K562 (cell line): ENCODE measurements at places on chromosomes 1 and 21.
A peak's percentile ranks its signal among the peaks of the same experiment; 100 is the strongest.

- no peak for DNase-seq
Measured at GRCh38 chr1:205610036-205610435, 21.8 kb downstream of the ELK4 start.

DNA sequence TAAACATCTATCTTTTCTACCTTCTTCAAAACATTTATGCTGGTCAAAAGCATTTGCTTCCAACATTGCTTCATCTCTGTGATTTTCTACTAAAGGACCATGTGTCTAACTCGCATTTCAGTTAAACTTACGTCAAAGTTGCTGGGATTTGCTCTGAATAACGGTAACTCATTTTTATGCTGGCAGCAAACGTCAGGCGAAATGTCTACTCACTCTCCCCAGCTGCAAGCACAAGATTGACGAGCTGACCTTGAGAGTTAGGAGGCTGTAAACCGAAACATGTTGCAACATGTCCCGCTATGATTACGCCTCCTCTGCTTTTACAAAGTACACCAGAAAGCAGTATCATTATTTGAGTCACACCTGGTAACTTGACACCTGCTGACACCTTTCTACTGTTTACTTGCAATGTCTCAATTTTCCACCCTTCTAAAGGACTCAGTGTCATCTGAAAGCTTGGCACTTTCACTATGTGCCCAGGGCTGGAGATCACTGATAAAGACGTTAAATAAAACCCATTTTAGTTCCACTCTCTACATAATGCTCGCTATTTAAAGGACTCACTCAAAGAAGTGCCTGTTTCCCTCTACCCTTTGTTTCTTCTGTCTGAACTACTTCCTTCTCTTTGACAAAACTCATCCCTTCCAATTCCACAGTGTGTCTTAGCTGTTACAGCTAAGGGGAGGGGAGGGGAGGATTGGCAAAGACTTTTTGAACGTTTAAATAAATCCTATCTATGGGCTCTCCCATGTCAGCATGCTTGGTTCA lies 111.9 kb downstream of the PTPN14 start:
- DNase-seq = no peak

DNA sequence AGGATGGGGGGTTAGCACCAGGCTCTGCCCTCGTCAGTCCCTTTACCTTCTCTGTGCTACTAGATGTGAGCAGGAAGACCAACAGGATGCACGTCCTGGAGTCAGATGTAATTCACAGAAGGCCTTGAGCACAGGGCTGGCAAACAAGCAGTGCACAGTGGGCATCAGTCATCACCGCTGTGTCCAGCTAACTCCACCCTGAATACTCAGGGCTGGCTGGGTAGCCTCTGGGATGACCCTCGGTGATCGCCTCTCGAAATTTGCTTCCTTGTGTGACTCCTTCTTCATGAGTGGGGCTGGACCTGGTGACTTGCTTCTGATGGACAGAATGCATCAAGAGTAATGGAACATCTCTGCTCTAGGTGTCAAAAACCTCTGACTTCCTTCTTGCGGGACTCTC lies 92.2 kb upstream of the TMPRSS2 start:
- DNase-seq = no peak

- DNase-seq = no peak
Measured at GRCh38 chr1:9594471-9595155, 5.9 kb downstream of the TMEM201 start.

GRCh38 chr1:227357171-227357926 lies 39.1 kb upstream of the CDC42BPA start:
- peak; percentile 90 for DNase-seq

GRCh38 chr1:145916745-145917144 lies 1.8 kb downstream of the PEX11B start:
- DNase-seq = peak; percentile 33

- no peak for DNase-seq
Measured at GRCh38 chr1:93438716-93439115, 9.2 kb upstream of the FNBP1L start.

- no peak for DNase-seq
Measured at GRCh38 chr1:35555212-35555584, 2.0 kb downstream of the KIAA0319L start.

DNA sequence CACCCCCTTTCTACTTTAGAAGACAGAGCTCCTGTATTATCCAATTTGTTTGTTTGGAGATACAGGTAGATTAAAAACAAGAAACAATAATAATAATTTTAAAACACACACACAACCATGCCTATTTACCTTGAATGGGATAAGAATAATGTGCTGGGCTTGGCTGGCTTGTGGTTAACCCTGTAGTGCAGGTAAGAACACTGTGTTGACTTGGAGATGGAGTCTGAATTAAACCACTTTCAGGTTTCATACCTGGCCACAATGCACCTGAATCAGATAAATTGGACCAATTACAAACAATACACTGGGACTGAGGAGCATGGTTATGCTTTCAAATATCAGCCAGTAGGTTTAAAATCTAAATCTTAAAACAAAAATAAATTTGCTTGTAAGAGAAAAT lies 60.8 kb downstream of the EYA3 start:
- DNase-seq = no peak

GRCh38 chr1:33074193-33074945 lies 6.6 kb upstream of the AZIN2 start:
- no peak for DNase-seq

DNA sequence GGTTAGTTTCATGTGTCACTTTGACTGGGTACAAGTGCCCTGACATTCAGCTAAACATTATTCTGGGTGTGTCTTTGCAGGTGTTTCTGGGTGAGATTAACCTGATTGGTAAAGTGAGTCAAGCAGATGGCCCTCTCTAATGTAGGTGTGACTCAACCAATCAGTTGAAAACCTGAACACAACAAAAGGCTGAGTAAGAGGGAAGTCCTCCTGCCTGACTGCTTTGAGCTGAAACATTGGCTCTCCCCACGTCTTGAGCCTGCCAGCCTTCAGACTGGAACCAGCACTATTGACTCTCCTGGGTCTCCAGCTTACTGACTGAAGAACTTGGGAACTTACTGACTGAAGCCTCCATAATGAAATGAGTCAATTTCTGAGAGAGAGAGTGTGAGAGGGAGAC lies 70.0 kb upstream of the C21orf91 start:
- no peak for DNase-seq

- DNase-seq = no peak
Measured at GRCh38 chr1:86823386-86823785, 90.5 kb downstream of the SELENOF start.

GRCh38 chr1:81358151-81358550 lies 442.6 kb upstream of the ADGRL2 start:
- DNase-seq = no peak

DNA sequence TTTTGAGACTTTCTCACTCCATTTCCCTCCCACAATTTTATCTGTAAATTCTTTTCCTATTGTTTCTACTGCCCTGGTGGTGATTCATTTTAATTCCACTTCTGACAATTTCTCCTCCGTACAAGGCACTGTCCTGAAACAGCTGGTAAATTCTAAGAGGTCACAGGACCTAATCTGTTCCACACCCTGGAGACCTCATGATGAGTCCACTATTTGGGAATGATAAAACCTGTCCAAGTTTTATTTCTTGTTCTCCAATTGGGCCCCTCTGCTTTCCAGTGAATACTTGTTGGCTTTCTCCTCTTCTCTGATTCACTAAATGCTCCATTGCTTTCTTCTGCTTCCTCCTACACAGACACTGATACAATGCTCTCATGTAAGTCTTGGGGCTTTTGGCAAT lies 343.1 kb upstream of the DUSP10 start:
- no peak for DNase-seq

DNA sequence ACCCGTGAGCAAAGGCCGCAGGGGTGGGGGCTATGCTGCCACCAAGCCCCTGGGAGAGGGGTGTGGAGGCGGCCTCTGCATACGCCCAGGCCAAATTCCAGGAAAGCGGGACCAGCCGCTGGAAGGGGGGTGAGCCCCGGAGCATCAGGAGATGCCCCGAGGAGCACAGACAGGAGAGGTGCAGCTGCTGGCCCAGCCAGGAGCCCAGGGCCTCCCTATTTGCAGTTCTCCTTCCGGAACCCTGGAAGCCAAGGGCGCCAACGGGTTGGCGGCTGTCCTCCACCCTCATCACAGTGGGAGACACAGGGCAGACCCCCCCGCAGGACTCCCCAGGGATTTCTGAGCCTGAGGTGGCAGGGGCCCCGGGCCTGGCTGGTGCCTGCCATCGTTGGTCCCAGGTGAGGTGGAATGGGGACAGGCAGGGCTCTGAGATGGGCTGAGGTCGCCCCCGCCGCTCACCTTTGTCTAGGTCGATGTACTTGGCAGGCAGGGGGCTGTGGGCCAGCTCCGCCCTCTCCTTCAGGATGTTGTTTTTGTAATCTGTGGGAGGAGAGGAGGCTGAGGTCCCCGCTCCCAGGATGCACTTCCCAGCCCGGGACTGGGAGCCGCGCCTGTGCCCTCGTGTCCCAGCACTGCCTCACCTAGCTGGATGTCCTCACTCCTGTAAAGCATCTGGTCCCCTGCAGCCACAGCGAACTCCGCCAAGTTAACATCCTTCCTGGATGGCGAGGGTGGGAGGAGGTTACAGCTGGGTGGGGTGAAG lies 4.4 kb upstream of the DVL1 start:
- no peak for DNase-seq

DNA sequence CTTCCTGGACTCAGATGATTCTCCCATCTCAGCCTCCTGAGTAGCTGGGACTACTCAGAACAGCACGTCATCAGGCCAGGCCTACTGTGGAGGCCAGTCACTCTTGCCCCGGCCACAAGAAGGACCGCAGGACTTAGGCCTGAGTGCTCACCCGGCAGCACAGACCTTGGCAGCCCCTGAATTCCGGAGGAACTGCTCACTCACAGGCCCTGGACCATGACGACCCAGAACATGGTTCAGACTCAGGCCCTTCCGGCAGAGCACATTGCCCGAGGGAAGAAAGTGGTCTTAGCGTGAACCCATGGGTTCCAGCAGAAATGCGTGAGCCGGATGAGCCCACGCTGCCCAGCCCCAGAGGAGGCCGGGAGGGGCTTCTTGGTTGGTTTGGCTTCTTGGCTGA lies 177.3 kb upstream of the TMEM51 start:
- no peak for DNase-seq

- DNase-seq = no peak
Measured at GRCh38 chr1:183270541-183271141, 84.6 kb downstream of the LAMC2 start.

DNA sequence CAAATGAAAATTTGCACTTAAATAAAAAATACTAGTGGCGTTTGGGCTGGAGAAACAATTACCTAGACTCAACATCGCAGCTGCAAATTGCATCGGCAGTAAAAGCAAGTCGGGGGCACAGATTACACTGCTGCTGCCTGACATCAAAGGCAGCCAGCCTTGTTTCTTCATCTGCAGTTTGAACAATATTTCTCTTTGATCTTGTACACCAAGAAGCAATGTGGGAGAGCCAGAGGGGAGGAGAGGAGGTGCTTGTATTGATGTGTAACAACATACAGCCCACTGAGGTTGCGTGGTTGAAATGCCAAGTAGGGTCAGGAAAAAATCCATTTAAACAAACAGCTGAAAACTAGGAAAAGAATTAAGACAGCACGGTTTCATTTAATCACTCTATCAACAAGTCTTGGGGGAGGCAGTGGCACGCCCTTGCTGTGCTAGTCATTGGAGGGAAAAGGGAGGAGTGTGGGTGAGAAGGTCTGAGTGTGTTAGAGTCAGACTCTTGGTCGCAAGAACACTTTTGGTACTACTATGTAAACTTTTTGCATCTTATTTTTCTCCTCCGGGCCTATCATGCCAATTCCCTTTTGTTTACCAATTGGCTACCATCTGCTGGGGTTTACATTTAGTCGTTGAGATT lies 456.5 kb downstream of the OMA1 start:
- no peak for DNase-seq

GRCh38 chr21:29320031-29320430 lies 21.3 kb downstream of the BACH1 start:
- no peak for DNase-seq

DNA sequence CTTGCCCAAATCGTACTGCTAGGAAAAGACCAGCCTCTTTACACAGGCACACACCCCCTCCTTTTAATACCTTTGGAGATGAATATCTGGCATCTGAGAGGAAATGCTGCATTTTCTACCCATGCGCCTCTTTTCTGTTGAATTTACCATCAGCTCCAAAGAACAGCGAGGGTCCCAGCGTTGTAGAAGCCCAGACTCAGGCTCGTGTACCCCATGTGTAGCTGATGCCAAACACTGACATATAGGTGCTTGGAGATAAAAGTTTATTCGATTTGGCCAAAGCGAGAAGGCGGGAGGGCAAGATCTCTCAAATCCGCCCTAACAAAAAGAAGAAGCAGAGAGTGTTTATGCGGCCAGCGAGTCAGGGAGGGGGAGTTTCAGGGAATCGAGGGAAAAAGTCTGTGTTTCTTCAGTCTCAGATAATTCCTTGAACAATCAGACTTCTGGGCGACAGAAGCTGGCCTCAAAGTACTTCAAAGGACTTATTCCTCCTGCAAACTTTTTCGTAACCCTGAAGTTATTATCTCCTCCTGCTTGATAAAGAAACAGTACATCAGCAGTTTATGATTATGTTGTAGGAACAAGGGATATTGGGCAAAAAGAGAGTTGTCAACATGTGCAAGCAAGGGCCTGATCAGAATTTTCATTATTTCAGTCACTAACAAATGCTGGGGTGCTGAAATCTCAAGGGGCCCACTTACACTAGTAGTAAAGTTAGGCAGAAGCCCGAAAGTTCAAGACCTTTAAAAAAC lies 642 bp upstream of the CREG1 start:
- no peak for DNase-seq

DNA sequence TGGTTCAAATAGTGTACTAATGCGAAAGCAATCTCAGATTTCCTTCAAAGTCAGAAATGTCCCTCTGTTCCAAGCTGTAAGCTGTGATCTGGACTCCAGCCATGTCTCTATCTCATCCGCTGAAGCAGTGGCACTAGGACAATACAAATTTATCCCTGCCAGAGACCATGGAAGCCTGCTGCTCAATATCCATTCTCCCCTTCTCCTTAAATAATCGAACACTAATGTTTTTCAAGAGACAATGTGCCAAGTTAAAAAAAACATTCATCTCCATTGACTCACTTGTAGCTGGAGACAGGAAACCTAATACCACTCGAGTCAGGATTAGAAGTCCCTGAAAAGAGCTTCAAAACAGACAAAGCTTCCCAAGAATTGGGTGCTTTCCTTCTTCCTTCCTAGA lies 38.5 kb upstream of the PGBD5 start:
- DNase-seq = no peak
